WERI-Rb-1 (cell line): ENCODE measurements at places on chromosomes 12 and 14.
A peak's percentile ranks its signal among the peaks of the same experiment; 100 is the strongest.

GRCh38 chr12:98725476-98726247 lies 80.6 kb downstream of the APAF1 start:
- DNase-seq: peak; percentile 51

DNA sequence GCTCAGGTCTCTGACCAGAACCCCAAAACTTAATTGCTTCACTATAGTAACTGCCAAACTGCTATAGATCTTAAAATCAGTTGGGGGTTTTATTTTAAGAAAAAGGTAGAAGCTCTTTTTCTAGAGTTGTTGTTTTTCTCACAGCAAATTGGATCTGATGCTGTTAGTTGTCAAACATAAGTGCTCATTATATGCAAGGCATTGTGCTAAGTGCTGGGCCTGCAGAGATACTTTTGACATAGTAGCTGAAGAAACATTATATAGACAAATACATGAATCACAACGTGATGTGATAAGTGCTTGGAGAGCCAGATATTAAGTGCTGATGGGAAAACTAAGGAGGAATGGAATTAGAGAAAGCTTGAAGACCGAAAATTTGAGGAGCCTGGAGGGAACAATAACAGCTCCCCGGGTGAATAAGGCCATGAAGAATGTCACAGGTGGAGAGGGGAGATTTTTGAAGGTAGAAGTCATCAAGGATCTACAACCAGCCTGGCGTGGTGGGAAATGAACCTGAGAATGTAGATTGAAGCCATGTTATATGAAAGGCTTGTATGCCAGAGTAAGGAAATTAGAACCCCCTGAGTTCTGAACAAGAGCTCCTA lies 126.5 kb downstream of the DYRK2 start:
- no peak for DNase-seq

DNA sequence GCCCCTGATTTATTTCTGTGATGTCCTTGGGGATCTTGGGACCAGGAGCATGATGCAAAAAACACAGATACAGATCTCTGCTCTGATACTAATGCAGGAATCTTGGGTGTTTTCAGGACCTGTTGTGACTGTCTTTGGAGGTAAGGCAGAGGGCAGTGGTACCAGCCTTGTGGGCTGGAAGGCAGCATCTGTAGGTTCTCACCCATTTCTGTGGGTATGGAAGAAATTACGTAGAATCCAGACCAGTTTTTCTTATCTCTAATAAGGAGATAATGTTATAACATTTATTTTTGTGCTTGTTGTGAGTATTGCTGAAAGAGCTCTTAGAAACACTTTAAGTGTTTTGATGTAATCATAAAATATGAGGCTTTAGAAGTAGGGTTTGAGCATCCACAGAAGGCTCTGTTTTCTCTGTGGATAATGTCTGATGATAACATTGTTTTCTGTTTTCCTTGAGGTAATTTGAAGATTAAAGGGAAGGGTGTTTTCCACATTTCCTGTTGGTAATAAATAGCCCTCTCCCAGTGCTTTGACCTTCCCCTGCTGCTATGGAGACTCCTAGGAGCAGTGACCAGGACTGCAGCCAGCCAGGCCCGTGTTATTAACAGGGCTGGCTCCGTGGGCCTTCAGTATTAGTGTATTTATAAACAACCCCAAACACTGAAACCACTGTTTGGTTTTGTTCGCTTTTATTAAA lies 9.4 kb upstream of the DCP1B start:
- no peak for DNase-seq

DNA sequence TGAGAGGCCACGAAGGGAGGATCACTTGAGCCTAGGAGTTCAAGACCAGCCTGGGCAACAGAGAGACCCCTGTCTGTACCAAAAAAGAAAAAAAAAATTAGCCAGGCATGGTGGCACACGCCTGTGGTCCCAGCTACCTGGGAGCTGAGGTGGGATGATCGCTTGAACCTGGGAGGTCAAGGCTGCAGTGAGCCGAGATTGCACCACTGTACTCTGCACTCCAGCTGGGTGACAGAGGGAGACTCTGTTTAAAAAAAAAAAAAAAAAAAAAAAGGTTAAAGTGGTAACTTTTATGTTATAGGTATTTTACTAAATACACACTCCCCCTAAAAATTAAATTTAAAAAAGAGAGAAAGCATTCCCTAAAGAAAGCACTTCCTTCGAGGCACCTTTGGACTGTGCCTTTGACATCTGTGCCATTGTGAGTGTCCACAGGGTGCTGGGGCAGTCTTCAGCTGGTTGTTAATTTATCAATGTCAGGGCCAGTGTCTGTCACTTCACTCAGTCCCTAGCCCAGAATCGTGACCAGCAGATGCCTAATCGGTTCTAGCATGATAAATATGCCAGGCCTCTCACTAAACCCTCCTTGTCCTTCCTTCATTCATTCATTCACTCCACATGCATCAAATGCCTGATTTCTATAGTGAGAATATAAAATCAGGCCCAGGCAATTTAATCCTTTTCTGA lies 63.1 kb downstream of the B4GALNT3 start:
- DNase-seq: peak; percentile 68

GRCh38 chr14:50379563-50379962 lies 17.1 kb downstream of the CDKL1 start:
- DNase-seq: no peak

GRCh38 chr14:28766469-28766955 lies at the start of gene FOXG1:
FOXG1 (plus strand) TSS chr14:28766787; CDS start chr14:28767280, 493 bp downstream.
- no peak for DNase-seq

- DNase-seq: no peak
Observed at GRCh38 chr12:44155358-44155757, 319.5 kb downstream of the TMEM117 start.

DNA sequence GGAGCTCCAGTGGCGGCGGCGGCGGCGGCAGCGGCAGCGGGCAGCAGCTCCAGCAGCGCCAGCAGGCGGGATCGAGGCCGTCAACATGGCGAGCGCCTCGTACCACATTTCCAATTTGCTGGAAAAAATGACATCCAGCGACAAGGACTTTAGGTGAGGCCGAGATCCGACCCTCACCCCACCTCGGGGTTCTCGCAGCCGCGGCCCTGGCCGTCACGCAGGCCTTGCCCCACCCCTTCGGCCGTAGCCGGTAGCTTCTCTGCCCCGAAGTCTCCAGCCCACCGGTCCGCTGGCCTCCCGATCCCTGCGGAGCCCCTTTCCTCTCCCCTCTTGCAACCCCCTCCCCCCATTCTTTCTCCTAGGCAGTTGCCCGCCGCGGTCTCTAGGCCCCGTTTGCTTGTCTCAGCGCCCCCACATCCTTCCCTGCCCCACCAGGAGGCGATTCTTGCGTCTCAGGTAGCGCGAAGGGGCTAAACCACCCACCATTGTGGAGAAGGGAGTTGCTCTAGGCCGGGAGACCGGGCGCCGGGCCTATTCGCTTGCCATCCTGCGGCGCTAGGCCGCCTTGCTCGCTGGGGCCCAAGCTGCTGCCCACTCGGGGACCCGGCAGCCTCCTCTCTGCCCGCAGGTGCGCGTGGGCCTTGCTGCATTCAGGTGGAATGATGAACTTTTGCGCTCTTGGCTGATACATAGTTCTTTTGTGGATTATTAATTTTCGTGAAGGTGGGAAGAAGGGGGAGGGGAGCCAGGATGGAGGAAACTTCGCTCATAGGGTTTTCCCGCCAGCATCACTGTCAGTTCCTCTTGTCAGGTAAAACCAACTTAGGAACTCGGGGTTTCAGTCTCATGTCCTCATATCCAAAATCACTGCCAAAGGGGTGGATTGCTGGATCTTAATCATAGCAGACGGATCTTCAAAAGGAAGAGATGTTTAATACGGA lies 745 bp downstream of the CAND1 start:
- DNase-seq: peak; percentile 64

DNA sequence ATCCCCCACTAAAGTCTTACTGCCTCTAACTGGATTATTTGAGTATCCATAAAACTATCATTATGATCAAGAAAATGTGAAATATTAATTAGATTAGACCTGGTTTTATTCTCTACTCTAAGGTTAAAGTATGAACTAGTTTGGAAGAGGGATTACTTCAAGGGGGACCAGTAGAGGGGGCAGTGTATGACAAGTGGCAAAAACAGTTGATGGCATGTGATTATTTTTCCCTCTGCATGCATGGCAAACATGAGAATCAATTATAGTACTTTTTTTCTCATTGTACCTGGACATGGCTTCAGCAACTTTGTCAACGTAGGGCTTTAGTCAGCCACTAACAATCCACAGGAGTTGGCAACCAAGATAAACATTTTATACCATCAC lies 145.0 kb upstream of the SLC38A2 start:
- no peak for DNase-seq

DNA sequence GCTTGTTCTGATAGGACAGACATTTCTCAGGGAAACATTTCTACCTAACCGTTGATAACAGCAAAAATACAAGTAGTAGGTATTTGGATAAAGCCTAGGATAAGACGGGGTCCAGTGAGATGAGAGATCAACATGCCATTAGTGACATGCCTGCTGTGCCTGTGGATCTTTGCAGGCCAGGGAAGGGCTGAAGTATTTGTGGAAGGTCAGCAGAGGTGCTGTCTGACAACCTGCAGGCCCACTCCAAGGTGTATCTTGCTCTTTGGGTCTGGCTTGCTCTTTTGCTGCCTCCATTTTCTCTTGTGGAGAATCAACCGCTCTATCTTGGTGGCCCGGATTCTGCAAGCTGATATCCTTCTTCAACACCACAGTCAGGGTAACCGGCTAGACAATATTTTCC lies 46.7 kb downstream of the MSRB3 start:
- DNase-seq: no peak

DNA sequence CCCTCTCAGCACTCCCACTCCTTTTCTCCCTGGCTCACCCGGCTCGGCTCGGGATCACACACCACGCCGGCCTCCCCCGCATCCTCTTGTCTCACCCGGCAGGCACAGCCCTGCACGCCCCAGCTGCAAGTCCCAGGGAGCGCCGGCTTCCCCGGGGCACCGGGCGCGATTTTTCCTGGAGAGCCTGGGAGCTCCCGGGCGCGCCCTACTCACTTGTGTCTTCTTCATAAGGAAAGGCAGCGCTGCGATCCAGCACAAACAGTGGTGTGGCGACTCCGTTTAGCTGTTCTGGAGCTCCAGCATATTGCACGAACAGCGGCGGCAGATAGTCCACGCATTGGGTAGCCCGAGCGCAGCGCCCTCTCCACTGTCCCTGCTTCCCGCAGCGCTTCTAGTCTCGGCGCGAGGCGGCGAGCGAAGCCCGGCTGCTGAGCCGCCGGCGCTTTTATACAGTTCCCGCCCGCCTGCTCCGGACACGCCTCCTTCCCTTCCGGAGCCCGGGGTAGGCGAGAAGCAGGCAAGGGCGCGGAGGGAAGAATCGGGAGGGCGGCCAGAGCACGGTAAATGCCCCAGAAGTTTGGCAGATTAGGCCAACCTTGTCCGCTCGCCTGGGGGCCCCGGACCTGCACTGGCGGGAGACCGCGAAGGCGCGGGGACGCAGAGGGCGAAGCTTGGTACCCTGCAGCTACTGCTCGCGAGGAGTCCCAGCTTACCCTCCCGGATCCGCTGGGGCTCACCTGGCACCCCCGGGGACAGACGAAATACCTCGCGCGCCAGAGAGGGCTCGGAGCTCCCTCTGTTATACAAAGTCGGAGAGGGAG lies at the start of gene KITLG:
KITLG (minus strand) TSS at position 421 of the 821 bp plus-strand sequence; CDS start at position 228, 193 bp downstream.
- peak; percentile 56 for DNase-seq

- DNase-seq: no peak
Observed at GRCh38 chr14:101225157-101226152, 321.9 kb upstream of the RTL1 start.

DNA sequence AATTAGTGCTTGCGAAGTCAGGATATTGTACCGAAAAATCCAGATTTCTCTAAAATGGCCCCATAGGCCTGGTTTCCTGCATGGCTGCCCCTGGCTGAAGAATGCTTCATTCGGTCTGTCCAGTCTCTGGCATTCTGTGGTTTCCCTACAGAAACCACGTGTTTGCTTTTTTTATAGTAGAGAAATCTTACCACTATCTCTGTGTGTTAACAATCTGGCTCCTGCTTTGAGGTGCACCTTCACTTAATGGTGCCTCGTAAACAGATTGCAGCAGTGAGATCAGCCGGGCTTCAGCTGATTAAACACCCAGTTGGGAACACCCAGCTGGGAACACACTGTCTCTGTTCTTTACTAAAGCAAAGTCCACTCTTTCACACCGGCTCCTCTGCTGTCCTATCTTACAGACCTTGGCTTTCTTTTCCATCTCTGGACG lies 6.7 kb upstream of the DNAAF2 start:
- peak; percentile 28 for DNase-seq

GRCh38 chr12:112828541-112828940 lies 37.0 kb downstream of the RPH3A start:
- DNase-seq: no peak

DNA sequence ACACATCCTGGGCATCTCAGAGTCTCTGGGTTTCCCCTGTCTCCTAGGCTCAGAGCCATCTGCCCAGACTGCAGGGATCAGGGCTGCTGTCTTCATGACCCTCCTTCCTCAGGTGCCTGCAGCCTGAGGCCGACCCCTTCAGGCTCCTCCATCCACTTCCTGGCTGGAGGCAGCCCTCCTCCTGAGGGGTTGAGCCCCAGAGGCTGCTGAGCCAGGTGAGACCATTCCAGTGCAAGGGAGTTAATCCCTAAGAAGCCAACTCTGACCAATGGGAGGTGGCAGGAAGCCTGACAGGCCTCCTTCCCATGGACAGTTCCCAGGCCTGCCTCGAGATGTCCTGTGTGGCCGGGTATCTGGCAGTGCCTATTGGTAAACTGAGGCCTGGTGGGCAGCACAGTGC lies 8.4 kb upstream of the PPP4R4 start:
- DNase-seq: peak; percentile 45

GRCh38 chr14:88904864-88905263 lies 80.4 kb downstream of the TTC8 start:
- no peak for DNase-seq

GRCh38 chr14:74442757-74443156 lies 16.7 kb upstream of the SYNDIG1L start:
- no peak for DNase-seq

DNA sequence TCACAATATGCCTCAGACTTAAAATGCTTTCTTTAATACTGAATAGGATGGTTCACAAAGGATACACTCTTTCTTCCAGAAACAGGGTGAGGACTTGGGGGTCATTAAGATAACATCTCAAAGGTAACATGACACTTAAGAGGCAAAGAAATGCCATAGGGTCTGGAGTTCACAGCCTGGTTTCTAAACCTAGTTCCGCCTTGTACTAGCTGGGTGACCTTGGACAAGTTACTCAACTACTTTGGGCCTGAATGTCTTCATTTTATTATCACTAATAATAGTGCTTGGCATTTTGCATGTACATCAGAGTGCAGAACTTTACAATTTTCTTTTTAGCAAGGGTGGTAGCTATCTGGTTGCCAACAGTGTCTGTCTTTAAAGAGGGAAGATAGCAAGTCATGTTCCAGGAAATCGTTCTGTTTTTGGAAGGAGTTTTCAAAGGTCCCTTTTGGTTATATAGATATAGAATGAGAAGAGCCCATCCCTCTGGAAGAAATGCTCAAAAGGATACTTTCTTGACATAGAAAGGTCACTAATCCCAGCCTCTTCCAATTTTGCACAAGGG lies 257.8 kb downstream of the NUAK1 start:
- no peak for DNase-seq

DNA sequence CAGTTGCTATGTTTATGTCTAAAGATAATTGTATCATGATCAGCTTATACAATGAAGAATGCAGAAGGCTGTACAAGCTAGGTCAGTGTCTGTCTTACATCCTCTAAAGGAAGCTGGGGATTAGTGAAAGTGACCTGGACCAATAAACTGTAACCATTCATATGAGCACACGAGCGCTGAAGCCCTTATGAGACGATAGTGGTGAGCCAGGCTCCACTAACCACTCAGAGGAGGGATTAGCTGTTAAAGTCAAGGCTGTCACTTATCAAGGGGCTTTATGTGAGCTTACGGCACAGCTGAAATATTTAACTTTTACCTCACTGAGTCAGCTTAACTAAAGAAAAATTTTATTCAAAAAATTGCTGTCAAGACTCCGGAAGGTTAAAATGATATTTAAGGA lies 30.3 kb downstream of the NDUFA12 start:
- DNase-seq: peak; percentile 57
